ENCODE measurements at places on chromosomes 1 and 21. TPM values are rescaled to one million over a fixed set of nuclear protein-coding genes. Genes with fewer than 3 reads are reported as not detected.

VAMP4 gene
- 6.9 TPM for total RNA-seq

GRCh38 chr1:147651466-147651865 lies 18.9 kb downstream of the ACP6 start:
- DNase-seq = peak; percentile 52

DNA sequence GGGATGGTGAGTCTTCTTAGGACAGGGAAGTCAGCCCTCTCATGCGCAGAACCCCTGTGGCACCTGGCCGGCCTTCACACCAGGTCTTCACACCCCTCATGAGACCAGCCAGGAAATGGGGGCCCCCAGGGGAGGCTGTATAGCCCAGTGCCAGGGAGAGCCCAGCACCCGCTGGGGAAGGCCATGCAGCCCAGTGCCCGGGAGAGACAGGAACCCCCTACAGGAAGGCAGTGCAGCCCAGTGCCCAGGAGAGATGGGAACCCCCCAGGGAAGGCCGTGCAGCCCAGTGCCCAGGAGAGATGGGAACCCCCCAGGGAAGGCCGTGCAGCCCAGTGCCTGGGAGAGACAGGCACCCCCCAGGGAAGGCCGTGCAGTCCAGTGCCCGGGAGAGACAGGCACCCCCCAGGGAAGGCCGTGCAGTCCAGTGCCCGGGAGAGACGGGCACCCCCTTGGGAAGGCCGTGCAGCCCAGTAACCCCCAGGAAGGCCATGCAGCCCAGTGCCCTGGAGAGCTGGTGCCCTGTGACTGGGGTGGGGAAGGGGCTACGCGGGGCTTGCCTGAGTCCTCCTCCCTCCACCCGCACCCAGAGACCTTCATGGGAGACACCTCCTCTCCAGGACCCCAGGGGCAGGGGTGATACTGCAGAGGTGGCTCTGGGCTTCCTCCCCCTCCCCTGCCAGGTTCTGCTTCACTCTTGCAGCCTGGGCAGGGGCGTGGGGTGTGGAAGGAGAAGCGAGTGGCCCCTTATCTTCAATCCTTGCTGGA lies 110.5 kb upstream of the COL6A1 start:
- DNase-seq = peak; percentile 32

DNA sequence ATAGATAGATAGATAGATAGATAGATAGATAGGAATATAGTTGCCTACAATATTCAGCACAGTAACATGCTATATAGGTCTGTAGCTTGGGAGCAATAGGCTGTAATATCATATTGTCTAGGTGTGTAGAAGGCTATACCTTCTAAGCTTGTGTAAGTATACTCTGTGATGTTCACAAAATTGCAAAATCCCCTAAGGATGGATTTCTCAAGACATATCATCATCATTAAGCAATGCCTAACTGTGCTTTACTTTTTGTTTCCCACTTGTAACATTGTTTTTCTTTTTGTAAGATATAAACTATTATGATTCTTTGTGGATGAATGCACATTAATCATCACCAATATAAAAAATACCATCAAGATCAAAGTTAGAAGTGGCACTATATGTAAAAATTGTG lies 1905.6 kb downstream of the NCAM2 start:
- DNase-seq = no peak

DNA sequence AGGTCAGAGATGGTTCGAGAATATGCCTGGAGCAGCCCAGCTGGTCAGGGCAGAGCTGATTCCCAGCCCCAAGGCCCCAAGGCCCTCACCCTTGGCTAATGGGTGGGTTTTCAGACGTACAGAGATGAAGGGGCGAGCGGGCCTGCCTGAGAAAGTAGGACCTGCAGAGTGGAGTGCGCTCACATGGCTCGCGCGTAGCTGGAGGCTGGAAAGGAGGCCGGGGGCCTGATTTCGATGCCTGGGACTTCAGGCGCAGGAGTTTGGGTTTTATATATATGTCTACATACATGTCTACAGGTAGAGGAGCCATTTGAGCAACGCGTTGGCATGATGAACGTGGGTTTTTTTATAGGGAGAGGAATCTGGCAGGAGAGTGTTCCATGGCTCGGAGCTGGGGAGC lies 8.9 kb downstream of the COQ8A start:
- DNase-seq = peak; percentile 20

Data from endodermal cell (in vitro differentiated cells).